ENCODE measurements at places on chromosomes 16 and 17.
A peak's percentile ranks its signal among the peaks of the same experiment; 100 is the strongest.

DNA sequence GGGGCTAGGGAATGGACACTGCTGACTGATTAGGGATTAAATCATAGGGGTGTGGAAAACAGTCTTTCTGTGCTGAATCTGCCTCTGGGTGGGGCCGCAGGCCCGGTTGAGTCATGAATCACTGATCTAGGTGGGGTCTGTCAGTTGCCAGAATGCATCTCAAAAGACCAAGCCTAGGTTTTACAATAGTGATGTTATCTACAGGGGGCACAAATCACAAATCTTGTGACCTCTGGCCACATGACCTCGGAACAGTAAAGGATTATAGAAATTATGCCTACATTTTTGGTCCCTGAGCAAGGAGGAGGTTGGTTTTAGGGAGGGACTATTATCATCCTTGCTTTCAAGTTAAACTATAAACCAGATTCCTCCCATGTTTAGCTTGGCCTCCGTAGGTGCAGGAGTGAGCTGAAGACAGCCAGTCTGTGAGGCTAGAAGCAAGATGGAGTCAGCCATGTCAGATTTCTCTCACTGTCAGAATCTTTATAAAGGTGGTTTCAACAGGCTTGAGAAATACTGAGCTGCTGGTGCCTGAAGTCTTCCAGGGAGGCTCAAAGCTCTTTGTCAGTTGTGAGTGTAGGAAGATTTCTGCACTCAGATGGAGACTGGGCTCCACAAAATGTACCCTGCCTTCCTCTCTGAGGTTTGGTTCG lies 12.9 kb downstream of the GNGT2 start:
- no peak for DNase-seq

GRCh38 chr16:26569793-26570192 lies 496.9 kb upstream of the C16orf82 start:
- DNase-seq, result peak; percentile 11

DNA sequence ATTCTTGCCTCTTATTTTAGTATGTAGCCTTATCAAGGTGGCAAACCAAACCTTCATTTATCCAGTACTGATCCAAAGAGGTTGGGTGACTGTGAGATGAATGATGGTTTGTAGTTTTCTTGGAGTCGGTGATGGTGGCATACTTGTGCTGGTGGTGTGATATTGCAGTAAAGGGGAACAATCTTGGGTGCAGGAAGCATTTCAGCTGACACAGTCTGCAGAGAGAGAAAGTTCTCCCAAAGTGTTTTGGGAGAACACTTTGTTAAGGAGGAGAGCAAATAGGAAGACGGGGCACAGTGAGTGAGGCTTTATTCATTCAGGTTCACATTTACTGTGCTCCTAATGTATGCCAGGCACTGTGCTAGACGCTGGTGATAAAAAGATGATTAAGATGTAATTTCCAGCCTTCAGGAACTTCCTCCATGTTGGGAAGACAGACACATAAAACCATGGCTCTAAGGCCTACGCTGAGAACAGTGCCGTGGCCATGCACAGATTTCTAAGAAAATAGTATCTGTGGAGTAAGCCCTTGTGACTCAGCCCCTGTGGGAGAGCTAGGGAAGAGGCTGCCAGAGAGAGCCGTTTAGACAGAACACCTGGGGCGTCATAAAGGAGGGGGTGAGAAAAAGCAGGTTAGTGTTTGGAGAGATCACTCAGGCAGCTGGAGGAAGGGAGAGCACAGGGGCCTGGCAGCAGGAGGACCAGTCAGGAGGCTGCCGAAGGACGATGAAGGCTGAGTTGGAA lies 13.8 kb downstream of the HEATR3 start:
- no peak for DNase-seq

DNA sequence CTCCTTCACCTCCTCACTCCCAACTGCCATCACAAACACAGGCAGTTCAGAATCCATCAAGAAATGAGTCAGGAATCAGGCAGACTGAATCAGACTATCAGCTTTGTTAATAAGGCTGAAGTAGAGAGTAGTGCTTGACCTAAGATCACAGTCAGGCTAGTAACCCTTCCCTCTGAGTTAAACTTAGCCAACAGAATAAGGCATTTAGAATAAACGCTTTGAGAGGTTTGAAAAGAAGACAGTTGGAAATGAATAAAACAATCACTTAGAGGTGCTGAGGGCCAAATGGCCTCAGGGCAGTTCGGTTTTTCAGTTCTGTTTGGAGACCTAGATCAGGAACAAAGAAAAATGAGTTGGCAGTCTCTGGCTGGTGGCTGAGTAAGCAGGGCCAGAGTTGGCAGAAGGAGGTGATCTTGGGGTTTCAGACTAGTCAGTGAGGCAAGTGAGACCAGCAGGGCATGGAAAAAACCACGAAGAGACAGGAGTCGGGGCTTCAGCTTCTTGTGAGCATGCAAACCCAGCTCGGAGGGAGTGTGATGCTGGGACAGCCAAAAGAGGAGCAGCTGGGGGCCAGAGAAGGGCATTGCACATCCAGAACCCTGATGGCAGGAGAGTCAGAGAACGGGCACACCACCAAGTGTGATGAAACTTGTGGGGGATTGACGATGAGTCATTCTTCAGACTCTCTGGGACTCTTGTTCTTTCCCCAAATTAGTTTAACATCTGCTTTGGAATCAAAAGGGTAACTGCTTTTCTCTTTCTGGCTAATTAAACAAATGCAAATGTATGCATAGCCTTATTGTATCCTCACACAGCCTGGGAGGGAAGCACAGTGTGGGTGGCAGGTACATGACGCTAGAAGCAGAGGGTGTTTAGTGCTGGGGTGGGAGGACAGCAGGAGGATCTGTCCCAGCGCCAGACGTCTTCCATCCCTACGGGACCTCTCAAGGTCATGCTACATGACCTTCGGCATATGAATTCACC lies 54.8 kb downstream of the SPECC1 start:
- no peak for DNase-seq

GRCh38 chr17:72388765-72389473 lies 268.1 kb downstream of the SOX9 start:
- no peak for DNase-seq

DNA sequence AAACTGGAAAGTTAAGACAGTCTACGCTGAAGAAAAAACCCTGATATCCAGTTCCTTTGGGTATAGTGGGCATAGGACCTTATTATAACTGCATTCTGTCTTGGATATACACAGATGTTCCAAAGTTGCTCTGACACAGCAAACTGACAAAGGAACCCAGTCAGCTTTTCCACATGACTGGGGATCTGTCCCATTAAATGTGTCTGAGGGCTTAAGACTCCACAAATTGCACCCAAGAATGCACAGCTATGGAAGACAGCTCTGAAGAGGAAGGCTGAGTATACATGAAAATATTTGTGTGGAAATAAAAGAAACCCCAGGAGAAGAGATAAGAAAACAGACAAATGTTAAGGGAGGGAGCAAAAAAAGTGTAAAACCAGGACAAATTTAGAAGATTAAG lies 114.1 kb downstream of the SPAG9 start:
- no peak for DNase-seq

GRCh38 chr16:83002351-83003334 lies 375.9 kb downstream of the CDH13 start:
- DNase-seq, result no peak

- no peak for DNase-seq
These were observed 181.9 kb downstream of the SNX29 start for GRCh38 chr16:12158428-12158827.

DNA sequence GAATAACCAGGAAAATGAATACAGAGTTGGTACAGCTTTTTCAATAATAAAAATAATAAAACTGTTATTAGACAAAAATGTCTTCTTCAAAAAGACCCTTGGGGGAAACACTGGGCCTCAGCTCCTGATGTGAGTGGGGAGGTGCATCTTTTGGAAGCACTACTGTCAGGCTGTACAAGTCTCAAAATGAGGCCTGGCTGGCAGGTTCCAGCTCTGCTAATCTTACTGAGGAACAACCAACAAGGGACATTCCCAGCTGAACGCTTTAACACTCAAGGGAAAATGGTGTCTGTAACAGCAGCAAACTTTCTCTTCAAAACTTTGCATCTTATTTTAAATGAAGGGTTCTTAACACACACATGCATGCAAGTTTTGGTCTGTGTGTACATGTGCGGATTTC lies 19.7 kb downstream of the TEX2 start:
- DNase-seq, result no peak

DNA sequence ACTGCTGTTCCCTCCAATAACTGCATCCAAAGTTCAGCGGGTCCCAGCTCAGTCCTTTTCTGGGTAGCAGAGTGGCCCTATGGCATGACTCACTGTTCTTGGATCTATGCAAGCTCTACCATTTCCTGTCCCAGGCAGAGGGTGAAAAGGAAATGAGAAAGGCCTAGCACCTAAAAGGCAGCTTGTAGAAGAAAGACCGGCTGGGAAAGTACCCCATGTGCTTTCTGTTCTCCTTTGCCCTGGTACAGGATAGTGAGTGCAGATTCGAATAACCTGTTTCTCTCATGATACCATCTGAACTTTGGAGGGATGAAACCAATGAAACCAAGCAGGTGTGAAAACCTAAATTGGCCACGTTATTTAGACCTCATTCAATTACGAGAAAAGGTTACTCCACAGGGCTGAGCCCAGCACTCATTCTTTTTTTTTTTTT lies 12.7 kb upstream of the HASPIN start:
- DNase-seq, result no peak

GRCh38 chr16:75584108-75584507 lies 17.9 kb downstream of the GABARAPL2 start:
- DNase-seq, result no peak

DNA sequence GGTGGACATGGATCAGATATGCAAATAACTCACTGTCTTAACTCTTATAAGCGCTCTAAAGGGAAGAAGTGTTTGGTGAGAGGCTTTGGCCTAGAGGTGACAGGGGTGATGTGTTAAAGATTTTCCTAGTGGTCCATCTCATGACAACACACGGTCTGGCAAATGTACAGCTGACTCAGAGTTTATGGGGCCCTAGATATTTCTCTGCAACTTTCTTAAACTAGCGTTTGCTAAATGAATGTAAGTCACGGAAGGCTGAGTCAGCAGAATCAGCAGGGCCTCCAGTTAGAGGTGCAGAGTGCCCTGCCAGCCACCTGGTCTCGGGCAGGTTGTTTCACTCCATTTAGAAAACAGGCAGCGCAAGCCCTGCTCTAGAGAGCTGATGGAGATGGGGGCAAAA lies 40.1 kb downstream of the CLEC16A start:
- no peak for DNase-seq

- no peak for DNase-seq
These were observed 21.3 kb downstream of the CIBAR2 start for GRCh38 chr16:85090873-85091521.

- no peak for DNase-seq
These were observed 39.2 kb downstream of the ZNF778 start for GRCh38 chr16:89256651-89257254.

DNA sequence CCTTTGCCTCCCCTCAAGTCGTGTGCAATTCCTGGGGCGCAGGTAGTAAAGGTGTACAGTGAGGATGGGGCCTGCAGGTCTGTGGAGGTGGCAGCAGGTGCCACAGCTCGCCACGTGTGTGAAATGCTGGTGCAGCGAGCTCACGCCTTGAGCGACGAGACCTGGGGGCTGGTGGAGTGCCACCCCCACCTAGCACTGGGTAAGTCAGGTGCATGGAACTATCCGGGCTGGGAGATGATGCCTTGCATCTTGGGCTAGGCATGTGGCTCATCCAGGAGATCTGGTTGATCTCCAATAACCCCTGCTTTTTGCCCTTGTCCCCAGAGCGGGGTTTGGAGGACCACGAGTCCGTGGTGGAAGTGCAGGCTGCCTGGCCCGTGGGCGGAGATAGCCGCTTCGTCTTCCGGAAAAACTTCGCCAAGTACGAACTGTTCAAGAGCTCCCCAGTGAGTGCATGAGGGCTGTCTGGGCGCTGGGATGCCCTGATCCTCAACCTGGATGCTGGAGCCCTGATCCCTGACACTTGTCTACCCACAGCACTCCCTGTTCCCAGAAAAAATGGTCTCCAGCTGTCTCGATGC lies 5.2 kb downstream of the GRB7 start:
- no peak for DNase-seq

DNA sequence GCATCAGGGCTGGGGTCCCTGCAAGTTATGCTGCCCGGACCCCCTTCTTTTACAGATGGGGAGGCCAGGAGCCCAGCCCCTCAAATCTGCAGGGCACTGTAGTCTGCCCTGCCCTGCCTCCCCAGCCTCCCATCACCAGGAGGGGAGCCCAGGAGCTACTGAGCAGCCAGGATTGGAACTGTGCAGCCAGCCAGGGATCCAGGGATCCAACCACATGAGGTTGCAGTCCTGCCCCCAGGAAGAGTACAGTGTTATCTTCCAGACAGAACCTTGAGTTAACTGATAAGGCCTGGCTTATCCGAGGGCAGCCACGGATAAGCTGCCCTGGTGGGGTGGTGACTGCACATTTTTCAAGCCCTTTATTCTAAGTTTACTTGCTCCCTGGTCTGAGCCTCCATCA lies 11.4 kb upstream of the NDRG4 start:
- DNase-seq, result no peak

- DNase-seq, result no peak
These were observed 6.6 kb downstream of the CCL23 start for GRCh38 chr17:36011201-36011600.

GRCh38 chr16:12245921-12246720 lies 269.6 kb downstream of the SNX29 start:
- DNase-seq, result no peak

DNA sequence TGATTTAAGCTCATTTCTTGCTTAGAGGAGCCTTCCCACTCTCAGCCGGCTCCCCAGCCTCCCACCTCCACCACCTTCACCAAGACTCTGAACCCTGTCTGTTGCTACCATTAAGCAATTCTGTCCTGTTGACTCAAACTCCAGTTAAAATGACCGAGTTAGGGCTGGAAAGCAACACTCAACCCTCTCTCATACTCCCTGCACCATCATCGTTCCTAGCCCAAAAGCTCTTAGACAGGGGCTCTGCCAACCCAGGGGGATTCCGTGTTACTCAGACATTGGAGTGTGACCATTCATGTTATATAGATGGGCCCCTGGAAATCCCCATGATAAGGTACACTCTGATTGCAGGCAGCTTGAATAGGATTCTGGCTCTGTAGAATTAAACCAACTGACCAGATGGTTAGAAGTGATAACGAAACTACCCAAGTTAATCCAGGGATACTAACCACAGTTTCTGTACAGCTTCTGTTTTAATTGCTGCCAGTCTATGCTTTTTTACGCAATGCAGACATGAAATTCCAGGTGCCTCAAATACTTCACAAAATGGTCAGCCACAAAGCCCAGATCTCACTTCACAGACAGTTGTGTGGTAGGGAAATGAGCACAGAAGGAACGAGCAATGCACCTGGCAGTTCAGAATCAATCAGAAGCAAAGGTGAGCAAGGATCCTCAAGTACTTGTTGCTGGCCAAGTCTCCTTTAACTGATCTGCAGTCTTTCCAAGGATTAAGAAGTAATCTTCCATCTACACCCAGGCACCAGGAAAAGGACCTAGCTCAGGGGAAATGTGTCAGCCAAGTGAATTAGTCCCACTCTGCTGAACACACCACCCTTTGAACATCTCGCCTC lies 2.1 kb downstream of the SSTR2 start:
- DNase-seq, result peak; percentile 40

- DNase-seq, result no peak
These were observed 75.0 kb upstream of the ADAMTS18 start for GRCh38 chr16:77509796-77510195.

Data from SK-N-DZ (cell line).